ENCODE measurements at places on chromosomes 16 and 17.

GRCh38 chr16:31081428-31082351 is 7.1 kb downstream of the PRSS53 start:
- DNase-seq, result no peak

- DNase-seq, result no peak
Observed at GRCh38 chr16:3774819-3775218, 57.5 kb upstream of the TRAP1 start.

DNA sequence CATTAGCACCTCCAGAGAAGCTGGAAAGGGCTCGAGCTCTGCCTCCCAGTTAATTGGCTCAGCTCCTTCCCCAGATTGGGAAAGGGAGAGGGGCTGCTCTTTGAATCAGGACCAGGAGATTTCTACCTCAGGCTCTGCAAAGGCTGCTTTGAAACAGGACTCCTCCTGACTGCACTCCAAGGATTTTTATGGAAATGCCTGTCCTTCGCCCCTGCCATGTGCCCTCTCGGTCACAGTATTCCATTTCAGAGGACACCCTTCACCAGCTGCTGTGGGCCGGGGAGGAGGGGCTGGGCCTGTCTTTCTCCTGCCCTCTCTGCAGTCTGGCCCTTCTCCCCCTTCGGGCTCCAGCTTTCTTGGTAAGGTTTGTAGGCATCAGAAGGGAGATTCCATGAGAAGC is 13.6 kb downstream of the MRM1 start:
- no peak for DNase-seq

DNA sequence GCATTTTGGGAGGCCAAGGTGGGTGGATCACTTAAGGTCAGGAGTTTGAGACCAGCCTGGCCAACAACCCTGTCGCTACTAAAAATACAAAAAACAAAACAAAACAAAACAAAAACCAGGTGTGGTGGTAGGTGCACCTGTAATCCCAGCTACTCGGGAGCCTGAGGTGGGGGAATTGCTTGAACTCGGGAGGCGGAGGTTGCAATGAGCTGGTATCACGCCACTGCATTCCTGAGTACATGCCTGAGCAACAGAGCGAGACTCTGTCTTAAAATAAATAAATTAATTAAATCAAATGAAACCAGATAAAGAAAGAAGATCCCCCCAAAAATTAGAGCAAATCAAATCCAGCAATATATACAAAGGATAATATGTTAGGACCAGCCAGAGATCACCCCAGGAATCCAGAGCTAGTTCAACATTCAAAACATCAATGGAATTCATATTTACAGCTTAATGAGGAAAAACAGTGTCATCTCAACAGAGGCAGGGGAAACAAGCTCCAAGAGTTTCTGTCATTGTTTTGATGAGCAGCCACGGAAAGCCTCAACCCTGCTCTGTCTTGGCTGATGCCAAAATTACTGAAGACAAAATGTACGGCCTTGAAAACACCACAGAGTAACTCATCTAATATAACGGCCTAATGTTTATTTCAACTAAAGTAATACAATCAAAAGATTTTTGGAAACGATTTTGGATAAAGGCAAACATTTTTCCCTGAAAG is 3.7 kb downstream of the PEMT start:
- no peak for DNase-seq

DNA sequence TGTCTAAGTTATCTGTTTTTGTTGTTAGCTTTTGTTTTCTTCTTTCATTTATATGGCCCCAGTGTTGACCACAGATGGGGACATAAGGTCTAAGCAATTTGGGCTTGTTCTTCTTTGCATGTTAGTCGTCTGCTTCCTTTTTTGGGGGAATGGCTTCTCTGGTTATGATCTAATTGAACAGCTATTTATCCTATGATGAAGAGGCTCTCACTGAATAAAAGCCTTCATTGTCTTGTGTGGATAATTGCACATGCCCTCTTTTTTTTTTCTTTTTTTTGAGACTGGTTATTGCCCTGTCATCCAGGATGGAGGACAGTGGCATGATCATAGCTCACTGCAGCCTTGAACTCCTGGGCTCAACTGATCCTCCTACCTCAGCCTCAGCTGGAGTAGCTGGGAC is 13.7 kb downstream of the SMARCE1 start:
- DNase-seq, result no peak

DNA sequence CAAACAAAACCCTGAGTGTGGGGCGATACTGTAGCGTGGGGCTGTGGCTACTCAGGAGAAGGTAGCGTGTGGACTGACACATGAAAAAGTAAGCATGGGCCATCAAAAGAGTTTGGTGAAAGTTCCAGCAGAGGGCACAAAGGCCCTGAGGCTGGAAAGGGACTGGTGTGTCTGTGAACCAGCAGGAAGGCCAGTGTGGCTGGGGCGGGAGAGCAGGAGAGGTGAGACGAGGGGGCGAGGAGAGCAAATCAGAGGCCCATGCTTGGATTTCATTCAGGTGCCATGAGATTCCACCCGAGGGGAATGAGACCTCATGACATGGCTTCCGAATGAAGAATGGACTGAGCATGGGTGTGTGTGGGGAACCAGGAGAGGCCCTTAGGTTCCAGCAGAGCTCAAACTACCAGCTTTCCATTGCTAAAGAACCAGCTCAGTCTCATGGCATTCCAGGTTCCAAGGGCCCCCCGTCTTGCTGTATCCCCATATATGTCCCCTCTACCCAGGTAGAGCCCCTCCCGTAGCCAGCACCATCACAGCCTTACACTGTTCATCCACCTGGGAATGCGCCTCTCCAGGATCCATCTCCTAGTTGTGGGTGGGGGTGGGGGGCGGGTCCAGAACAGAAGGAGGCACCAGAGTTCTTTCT is 31.1 kb downstream of the TRPV2 start:
- DNase-seq, result no peak

- DNase-seq, result no peak
Observed at GRCh38 chr16:55981557-55981956, 106.4 kb upstream of the CES5A start.

- no peak for DNase-seq
Observed at GRCh38 chr17:9381068-9381467, 194.6 kb downstream of the STX8 start.

DNA sequence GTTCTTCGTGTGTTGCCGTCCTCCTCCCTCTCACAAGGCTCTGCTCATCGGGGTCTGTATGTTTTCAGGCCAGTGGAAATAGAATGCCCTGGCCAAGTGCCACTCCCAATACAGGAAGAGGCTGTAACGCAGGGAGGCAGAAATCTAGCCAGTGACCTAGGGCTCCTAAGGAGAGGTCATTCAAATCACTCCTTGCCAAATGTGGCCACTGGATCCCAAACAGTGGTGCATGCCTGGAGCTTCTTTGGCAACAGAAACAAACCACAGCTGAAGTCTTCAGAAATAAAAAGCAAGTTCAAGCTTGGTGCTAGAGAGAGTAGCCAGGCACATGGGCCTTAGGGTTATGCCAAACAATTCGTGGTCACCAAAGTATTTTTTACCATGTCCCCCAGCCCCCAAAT is 66.1 kb downstream of the SMG6 start:
- DNase-seq, result no peak
